CD4-positive, alpha-beta T cell treated with Interleukin-12 subunit alpha and Interleukin-12 subunit beta, for 1 hour (primary cell): ENCODE measurements at places on chromosomes 2 and 18.

GRCh38 chr2:147600646-147601045 lies 244.2 kb upstream of the ACVR2A start:
- no peak for DNase-seq

DNA sequence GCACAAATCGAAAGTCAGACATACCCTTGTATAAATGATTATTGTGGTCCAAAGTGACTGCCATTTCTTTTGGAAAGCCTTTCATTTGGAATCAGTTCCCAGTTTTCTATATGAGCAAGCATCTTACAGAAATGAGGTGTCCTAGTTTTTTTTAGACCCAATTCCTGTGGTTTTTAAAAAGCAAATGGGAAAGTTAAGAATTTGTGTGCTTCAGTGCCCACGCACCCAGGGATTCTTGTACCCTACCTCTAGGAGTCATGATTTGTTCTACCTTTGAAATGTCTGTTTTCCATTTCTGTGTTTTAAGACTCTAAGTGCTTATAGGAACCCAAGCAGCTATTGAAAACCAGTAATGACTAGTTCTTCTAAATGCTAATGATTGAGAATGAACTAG lies 218.1 kb downstream of the CAMKMT start:
- DNase-seq = no peak

GRCh38 chr2:23530206-23530908 lies 145.4 kb downstream of the KLHL29 start:
- no peak for DNase-seq

DNA sequence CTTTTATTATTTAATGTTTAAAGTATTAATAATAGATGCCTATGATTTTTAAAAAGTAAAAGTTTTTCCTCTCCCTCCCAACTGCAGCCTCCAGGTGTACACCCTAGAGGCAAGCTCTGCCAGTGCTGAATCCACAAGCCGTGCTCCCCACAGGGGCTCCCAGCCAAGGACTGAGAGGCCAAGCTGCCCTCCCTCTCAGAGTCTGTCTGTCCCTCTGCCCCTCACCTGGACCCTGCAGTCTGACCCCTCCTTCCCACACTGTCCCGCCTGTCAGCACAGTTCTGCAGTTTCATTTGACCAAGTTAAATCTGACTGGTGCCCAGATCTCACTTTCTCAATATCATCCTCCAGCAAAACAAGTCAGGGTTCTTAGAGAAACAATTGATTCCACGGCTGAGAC lies 14.8 kb upstream of the PROC start:
- DNase-seq = no peak

- DNase-seq = no peak
Observed at GRCh38 chr2:177403838-177404237, 11.3 kb downstream of the AGPS start.

DNA sequence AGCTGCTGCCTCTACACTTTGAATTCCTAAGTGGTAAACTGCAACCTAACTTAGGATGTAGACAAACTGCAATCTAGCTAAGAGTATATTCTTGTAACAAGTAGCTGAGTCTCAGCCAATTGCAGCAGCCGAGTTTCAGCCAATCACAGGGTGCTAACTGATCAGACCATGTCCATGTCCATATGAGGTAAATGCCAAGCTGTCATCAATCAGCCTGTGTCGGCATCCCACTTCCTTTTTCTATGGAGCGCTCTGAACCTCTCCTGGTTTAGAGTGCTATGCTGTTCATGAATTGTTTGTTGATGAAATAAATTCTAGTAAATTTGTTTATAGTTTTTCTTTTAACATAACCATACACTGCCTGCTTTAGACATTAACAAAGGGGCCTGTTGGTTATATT lies 408.8 kb downstream of the NBAS start:
- DNase-seq = no peak

DNA sequence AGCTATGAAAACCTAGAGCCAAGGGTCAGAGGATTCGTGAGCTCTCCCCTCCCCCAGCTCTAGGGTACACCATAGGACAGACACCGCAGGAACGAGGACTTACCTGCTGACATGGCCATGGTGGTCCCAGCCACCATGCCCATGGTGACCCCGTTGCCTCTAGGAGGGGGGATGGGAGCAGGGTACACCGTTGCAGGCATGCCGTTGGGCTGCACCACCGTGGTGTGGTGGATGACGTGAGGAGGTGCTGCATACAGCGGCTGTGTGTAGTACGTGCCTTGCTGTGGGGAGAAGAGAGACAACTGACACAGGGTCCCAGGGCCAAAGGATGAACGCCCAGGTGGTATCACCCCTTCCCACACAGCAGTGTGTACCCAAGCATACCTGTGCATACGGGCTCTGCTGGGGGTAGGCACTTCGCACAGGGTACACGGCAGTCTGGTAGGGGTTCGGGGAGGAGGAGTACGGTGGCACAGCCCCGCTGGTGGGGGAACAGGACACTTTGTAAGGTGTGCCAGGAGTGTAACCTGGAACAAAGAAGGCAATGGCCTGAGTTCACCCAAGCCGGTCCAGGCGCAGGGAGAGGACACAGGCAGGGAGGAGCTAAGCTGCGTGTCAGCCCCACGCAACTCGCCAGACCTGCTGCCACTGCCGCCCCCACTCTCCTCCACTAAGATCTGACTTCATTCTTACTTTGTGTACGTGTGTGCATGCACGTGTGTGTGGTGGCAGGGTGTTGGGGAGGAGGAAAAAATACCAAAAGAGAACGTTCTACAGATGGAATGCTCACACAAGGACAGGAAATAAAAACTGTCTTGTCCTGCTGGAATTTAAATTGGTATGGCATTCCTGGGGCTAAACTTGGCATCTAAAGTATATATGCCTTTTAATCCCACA lies 37.8 kb downstream of the FAM168B start:
- DNase-seq = no peak

DNA sequence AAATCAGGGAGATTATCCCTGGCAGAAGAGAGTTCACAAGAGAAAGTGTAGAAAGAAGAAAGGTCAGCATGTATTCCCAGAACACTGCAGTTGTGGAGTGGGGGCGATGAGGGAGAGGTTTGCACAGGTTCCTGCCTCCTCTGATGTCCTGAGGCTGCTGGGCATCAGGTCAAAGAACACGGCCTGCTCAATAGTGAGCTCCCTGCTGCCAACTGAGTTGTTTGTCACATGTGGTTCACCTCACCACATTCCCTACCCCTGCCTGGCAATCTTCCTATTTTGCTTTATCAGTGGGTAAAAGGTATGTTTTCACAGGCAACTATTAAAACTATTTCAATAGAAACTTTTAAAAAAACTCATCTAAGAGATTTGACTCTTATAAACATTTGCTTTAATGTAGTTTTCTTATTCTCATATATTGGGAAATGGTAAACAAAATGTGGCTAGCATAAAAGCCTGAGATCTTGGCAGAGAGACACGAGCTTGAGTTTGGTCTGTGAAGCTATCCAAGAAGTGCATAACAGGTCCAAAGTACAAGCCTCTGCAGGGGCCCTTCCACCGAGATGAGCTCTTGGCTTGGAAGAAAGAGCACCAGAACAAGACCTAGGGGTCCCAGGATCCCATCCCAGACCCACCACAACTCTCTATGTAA lies 123.9 kb upstream of the SRD5A2 start:
- no peak for DNase-seq

GRCh38 chr2:180158961-180159360 lies 151.9 kb upstream of the CWC22 start:
- no peak for DNase-seq

- no peak for DNase-seq
Observed at GRCh38 chr18:44654573-44654972, 26.1 kb upstream of the SETBP1 start.

DNA sequence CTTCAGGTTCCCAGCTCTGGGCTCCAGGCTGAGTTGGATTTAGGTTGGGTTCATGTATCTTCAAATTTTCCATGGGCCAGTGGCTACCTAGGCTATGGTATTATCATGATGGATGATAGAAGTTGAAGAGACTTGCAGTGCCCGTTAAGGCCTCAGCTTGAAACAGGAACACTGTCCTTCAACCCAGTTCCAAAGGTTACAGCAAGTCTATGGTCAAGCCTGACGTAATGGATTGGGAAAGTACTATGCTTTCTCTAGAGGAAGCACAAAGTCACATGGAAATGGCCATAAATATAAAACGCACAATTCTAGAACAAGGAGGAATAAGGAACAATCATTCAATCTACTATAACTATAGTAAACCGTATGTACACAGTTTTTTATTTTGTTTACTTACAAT lies 593.2 kb downstream of the ZEB2 start:
- no peak for DNase-seq

DNA sequence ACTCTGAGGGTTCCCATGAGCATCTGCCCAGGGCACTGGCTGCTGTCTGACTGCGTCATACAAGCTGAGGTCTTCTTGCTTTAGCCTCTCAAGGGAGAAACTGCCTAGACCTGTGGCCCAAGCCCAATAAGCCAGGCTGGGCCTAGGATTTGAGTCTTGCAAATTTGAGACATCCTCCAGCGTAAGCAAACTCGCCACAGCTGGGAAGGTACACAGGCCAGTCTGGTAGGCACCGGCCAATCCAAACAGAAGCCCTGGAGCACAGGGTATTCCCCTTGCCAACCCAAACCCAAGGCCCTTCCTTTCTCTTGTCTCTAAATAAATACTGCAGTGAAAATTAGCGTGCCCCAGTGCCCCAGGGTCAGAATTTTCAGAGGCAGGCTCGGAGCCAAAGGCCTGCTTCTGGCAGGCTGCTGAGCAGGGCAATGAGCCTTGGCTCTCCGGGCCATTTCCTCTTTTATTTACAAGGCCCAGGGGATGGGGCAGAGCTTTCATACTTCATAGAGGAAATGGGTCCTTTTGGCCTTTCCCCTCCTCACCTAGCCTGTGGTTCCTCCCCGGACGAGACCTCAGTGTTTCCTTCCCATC lies 33.3 kb downstream of the POLR1A start:
- DNase-seq = peak; percentile 3

DNA sequence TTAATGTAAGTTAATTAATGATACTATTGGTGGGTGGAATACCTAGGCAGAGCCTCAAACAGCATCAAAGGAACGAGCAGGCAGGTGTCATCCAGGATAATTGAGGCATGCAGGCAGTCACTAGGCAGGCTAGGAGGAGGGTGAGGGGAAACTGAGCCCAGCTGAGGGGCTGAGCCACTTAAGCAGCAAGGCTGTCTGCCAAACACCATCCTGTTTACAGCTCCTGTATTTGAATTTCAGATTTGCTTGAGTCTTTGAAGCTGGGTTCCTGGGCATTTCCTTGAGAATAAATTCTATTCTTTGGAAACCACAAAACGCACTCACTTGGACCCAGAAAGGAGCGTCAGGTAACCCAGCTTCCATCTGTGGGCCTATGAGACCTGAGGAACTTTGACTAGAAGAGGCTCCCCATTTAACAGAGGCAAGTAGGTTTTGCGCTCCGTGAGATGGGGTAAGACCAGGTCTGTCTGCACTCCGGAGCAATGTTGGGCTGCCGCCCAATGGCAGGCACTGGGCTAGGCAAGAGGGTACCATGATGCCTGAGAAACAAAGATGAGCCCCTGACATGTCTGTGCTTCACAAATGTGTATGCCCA lies 2.0 kb downstream of the EDAR start:
- peak; percentile 24 for DNase-seq

DNA sequence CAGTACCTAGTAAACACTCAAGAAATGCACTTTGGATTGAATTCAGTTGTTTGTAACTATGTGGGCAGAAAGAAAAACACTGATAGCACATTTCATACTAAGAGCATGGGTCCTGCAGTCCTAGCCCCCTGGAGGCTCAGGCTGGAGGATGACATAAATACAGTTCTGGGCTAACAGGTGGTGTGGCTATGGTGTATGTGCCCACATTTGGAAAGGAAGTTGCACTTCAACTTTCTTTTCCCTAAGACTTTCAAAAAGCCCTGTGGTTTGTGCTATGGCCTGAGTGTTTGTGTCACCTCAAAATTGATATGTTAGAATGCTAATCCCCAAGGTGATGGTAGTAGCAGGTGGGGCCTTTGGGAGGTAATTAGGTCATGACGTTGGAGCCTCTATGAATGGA lies 218.2 kb downstream of the CDCA7 start:
- no peak for DNase-seq

DNA sequence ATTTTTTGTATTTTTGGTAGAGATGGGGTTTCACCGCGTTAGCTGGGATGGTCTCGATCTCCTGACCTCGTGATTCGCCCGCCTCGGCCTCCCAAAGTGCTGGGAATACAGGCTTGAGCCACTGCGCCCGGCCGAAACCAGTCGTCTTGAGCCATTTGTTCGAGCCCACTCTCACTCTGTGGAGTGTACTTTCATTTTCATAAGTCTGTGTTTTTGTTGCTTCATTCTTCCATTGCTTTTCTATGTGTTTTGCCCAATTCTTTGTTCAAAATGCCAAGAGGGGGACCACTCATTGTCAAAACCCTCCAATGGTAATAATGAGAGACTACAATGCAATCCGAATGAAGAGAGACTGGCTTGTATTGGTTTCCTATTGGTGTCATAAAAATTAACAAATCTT lies 1545.5 kb upstream of the DDX18 start:
- DNase-seq = no peak

GRCh38 chr18:57389271-57389670 lies 36.9 kb downstream of the ST8SIA3 start:
- no peak for DNase-seq

DNA sequence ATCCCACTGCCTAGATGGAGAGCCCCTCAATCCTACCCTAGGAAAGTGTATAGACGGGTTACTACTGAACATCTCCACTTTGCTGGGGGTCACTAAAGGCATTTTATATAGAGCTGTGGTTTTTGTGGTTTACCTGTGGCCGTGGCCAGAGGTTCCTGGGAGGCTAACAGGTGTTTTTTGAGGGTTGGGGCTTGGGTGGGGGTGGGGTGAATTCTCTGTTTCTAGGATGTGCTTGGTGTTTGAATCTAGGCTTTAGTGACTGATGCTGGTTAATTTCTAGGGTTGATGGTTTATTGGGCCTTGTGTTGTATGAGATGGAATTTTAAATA lies 7.7 kb downstream of the HOXD8 start:
- no peak for DNase-seq

DNA sequence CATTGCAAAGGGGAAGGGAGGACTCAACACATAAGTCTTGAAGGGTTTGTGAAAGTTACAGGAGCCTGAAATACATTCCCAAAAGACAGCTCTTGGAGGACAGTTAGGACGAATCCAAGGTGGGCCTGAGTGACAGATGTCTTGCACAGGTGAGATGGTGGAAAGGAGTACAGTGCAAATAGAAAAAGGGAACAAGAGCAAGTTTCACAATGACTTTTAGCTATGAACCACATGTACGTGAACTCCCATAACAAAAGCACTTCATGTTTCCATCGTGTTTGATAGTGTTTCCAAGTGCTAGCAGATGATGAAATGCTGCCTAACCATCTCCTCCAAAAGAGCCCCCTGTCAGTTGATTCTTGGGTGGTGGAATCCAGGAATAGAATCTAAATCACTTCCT lies 1.8 kb downstream of the IL18RAP start:
- DNase-seq = no peak

DNA sequence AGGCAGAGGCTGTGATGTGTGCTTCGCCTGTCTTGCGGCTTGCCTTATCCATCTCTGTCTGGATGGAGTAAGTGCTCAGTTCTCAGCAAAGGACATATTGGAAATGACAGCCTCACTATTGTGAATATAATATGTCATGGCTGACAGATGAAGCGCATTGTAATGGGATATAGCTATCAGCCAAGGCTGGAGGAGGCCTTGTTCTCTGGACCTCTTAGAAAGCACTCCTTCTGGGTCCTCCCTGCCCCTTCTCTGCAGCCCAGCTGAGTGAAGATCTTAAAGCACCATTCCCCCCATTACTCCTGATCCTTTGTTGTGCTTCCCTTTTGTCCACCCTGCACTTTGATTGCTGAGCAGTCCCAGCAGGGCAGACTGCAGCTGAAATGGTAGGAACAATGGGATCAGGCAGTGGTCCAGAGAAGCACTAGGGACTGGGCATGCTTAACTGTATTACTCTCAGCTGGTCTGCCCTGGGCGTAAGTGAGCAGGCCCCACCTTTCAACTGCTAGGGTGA lies 265.3 kb downstream of the SETBP1 start:
- no peak for DNase-seq

GRCh38 chr2:45256173-45256866 lies 247.1 kb upstream of the SIX2 start:
- DNase-seq = no peak
